Activated CD8-positive, alpha-beta T cell treated with anti-CD3 and anti-CD28 coated beads for 36 hours (primary cell): ENCODE measurements at places on chromosomes 5 and 9. TPM values are rescaled to one million over a fixed set of nuclear protein-coding genes. Genes with fewer than 3 reads are reported as not detected.

GRCh38 chr5:1707467-1707866 lies 92.2 kb downstream of the MRPL36 start:
- no peak for DNase-seq

DNA sequence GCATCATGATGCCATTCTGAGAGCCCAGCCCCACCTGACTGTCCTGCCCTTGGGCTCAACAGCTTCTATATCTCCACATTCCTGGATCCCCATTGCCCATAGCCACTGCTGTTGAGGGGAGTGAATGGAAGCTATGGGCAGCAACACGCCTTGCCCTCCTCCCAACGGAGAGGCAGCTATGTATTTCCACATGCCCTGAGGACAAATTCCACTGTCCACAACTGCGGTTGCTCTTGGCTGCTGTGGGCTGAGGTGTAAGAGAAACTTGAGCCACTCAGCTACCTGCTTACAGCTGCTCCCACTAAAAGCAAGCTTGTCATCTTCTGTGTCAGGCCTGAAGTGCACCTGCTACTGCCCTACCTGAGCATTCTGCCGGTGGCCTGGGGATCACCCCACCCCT lies 222.9 kb downstream of the PSAT1 start:
- DNase-seq: no peak

DNA sequence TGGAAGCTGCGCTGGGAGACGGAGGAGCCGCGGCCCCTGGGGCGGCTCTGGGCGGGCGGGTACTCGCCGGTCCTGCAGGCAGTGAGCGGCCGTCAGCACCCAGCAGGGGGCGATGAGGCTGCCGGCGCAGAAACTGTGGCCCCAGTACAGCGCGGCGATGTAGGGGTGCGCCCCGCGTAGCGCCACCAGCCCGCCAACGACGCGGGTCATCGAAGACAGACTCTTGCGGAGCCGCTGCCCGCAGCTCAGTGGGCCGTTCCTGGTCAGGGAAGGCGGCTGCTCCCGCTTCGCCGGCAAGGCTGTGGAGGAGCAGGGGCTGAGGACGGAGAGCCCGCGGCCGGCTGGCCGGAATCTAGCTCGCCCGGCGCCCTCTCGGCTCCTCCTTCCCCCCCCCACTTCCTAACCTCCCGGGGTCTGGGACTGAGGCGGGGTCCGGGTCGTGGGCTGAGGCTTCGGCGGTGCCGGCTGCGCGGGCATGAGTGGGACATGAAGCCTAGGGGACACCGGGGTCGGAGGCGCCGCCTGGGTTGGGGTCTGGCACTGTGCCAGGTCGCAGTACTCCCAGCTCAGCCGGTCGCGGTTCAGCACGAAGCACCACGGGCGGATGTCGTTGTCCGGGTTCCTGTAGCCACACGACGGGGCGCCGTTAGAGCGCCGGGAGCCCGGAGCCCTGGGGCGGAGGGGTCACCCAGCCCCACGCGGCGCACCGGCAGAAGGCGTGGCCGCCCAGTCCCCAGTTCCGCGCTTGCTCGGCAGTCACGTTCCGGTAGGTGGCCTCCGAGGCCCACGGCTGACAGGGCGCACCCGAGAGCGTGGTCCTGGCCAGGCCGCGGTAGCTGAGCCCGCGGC lies 3.6 kb upstream of the PFN3 start:
- DNase-seq: peak; percentile 89

DNA sequence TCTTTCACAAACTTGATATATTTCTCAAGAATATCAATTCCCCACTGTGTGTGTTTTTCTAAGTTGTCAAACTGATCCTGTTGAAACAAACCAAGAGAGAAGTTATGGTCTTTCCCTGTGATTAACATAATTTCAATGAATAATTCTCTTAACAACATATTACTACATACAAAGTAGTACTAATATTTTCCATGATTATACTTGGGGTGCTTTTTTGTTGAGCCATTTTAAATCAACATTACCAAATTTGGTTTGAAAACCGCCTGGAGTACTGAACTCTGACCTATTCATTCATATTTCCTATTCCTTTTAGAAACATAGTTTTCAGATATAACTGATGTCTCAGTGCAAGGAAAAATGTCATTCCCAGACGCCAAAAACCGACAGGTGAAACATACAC lies 48.1 kb downstream of the FNBP1 start:
- no peak for DNase-seq

GRCh38 chr5:170986598-170986997 lies 124.8 kb downstream of the RANBP17 start:
- DNase-seq: no peak

DNA sequence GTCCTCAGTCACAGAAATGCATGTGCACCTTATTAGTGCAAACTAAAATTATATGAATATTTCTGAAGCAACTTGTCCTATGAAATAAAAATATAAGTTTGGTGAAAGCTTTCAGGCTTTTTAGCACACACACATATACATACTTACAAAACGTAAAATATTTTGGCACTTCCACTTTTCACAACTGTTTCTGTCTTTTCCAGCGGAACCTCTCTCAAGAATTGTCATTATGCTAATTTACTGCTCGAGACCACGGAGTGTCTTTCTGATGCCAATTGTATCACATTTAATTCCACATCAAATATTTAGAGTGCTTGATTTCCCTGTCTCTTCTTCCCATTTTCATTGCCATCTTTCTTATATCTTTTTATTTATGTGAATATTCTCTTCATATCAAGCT lies 100.4 kb downstream of the MEF2C start:
- DNase-seq: no peak

Gene ANKRD20A1
- 1.5 TPM for total RNA-seq

Gene MZB1
- 14.5 TPM for total RNA-seq

Gene DIPK1B
- total RNA-seq: not detected
